ENCODE measurements at places on chromosomes 7 and 10.

- no peak for DNase-seq
Measured at GRCh38 chr10:43958071-43958432, 309.4 kb upstream of the ZNF32 start.

DNA sequence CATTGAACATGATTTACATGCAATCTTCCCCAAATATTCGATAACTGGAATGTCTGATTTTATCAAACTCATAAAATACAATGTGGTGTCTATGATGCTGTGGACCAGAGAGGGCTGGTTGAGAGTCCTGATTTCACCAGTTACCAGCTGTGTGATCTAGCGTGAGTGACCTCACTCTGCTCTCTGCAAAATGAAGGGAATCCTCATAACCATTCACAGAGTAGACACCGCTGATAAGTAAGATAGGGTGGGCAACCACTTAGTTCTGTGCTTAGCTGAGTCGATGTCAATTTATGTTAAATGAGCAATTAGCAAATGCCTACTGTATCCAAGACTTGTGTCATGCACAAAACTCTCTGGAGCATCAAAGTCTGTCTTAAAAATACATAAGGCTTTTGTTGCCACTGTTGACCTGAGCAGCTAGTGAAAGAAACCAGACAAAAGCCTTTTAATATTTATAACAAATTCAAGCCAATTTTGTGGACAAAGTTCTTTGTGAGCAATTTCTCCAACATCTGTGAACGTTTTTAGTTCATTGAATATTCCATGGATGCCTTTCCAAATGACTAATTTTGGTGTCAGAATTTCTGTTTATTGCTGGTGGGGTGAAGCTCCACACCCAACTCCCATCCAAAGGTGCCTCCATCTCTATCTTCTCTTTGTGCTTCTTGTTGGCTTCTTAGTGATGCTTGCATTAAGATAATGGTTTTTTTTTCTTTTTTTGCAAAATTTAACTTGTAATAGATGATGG lies 314.2 kb downstream of the ADRA2A start:
- no peak for DNase-seq

DNA sequence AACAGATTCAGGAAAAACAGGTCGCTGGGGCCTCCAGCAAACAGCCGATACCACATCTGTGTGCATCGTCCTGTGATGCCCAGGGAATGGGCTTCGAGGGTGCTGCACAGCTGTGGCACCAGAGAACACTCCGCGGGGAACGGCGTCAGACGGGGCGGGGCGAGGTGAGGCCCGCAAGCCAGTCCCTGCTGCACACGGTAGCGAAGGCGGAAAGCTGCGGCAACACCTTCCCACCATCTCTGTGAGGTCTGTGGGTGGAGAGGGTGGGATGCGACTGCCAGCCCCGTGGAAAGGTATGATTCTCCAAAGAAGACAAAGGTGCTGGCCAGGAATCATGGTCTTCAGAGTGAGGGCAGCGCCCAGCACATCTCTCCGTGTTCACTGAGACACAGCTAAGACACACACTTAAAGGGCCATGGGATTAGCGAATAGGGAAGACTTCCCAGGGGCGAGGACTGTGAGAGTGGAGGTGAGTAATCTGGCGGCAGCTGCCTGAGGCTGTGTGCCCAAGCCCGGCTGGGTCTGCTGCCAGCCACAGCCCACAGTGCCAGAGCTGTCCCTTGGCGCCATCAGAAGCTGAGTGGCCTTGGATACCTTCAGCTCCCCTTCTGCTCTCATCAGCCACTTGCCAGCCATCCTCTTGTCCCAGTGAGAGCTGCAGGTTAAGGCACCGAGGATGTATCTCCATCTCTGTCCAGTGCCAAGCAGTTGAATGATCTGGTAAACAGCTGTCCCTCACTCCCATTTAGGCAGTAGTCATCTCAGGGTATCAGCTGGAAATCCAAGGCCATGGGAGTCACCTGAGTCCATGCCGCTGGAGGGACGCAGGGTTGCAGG lies 17.6 kb downstream of the PRKAG2 start:
- no peak for DNase-seq

GRCh38 chr7:25187932-25188331 lies 40.4 kb downstream of the NPVF start:
- no peak for DNase-seq

DNA sequence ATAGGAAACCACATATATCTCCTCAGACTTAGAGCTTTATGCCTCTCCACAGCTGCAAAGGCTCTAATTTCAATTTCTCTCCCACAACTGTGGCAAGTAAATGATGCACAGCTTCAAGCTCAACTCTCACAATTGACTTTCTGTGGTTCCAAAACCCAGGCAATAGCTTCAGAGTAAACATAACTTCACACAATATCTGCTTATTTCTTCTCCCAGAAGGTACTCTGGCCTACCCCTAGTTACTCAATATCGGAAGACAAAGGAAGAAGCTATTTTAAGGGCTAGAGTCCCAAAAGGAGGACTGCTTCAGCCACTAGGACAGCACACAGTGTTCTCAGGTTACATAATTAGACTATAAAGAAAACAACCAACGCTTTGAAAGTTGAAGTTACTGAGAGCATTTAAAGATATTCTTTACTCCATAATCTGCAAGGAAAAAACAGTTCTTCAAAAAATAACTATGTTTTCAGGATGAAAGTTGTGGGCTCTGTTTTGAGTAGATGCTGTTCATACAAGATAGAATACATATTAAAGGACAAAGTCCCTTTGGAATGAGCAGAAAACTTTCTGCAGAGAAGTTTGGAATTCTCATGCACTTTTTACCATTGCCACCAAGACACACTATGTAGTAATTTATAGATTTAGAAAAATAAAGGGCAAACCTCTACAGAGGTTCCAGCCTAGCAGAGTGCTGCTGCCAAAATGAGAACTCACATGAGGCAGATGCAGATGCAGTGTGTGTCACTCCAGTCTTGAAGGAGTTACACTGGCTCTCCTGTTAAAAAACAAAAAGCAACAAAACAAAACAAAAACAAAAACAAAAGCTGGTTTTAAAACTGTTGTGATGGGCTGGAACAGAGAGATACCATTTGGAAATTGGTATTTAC lies 81.8 kb downstream of the NT5C2 start:
- DNase-seq: peak; percentile 94

DNA sequence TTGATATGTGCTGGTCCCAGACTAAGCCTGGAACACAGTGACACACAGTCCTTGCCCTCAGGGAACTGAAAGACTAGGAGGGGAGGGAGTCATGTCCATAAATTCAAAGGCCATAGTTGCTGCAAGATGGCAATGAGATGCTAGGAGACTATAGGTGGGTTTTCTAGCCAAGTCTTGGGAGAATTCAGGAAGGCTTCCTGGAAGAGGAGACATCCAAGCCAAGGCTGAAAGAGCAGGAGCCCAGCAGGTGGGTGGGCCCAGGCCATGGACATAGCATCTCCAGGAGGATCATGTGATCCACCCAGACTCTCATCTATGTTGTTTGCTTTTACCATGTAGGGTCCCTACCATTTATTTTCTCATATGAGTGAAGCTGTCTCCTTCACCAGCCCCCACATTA lies 335.1 kb downstream of the DPP6 start:
- no peak for DNase-seq

DNA sequence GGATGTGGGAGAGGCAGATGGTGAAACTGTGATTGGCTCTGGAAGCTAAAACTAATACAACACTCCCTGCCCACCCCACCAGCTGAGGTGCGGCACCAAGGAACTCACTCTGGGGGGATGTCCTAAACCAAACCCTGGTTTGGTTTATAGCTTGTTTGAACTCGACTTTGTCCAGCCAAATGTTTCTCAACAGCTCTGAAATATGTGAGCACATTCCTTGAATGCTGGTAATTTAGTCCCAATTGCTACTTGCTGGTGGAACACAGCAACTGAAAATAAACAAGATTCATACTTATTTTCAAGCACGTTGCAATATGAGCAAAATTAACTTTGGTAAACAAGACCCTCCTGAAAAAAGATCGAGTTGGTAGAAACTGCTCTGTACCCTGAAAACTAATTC lies 39.7 kb upstream of the CARD11 start:
- no peak for DNase-seq

GRCh38 chr7:157355784-157356511 lies 19.1 kb downstream of the DNAJB6 start:
- DNase-seq: peak; percentile 58

GRCh38 chr10:93222211-93222754 lies 148.6 kb downstream of the CYP26A1 start:
- DNase-seq: no peak

DNA sequence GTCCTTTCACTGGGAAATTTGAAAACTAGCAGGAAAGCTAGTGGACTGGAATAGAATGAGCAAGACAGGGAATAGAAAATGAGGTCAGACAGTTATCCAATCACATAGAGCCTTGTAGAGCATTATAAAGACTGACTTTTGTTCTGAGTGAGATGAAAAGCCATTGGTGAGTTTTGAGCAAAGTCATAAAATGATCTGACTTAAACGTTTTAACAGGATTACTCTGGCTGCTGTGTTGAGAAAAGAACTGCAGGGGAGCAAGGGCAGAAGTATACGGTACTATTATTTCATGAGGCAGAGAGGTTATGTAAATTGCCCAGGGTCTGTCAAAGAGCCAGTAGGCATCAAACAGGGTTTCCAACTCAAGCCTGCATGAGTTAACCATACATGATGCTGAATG lies 393.4 kb downstream of the TFEC start:
- DNase-seq: no peak

GRCh38 chr7:372546-372931 lies 82.6 kb downstream of the FOXL3 start:
- DNase-seq: no peak

- no peak for DNase-seq
Measured at GRCh38 chr7:46363688-46364087, 442.6 kb upstream of the IGFBP3 start.

GRCh38 chr10:86411281-86411841 lies 44.8 kb upstream of the GRID1 start:
- DNase-seq: no peak

- DNase-seq: peak; percentile 59
Measured at GRCh38 chr10:21517134-21518031, 8.1 kb downstream of the SKIDA1 start.

DNA sequence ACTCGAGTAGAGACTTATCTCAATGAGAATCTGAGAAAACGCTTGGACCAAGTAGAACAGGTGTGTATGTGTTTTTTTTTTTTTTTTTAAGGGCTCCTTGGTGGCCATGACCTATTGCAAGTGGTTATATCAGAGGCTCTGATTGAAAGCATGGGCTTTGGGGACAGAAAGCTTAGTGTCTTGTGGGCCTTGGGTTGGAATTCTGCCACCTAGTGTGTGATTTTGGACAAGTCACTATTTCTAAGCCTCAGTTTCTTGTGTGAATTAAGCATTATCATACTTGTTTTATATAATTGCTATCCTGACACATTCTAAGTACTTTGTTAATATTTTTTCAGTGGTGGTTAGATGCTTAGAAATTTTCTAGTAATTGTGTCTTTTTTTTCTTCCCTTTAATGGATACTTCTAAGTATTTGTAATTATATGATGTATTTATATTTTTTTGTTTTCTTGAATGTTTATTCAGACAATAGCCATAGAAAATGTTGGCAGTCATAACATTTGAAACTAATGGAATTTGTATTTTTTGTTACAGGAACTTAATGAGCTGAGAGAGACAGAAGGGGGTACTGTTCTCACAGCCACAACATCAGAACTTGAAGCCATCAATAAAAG lies 33.1 kb downstream of the SMC3 start:
- DNase-seq: peak; percentile 66

DNA sequence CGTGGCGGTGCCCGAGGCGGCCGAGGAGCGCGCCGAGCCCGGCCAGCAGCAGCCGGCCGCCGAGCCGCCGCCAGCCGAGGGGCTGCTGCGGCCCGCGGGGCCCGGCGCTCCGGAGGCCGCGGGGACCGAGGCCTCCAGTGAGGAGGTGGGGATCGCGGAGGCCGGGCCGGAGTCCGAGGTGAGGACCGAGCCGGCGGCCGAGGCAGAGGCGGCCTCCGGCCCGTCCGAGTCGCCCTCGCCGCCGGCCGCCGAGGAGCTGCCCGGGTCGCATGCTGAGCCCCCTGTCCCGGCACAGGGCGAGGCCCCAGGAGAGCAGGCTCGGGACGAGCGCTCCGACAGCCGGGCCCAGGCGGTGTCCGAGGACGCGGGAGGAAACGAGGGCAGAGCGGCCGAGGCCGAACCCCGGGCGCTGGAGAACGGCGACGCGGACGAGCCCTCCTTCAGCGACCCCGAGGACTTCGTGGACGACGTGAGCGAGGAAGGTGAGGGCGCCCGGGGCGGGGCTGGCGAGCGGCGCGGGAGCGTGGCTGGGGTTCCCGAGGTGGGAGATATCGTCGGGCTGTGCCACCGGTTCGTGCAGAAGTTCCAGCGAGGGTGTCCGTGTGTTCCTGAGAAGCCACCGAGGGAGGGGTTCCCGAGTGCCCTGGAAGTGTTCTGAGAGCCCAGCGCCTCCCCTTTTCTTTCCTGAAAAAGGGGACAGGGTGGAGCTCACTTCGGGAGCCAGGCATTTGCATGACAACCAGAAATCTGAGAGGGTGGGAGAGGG lies 495 bp downstream of the EIF3B start:
- DNase-seq: peak; percentile 33

DNA sequence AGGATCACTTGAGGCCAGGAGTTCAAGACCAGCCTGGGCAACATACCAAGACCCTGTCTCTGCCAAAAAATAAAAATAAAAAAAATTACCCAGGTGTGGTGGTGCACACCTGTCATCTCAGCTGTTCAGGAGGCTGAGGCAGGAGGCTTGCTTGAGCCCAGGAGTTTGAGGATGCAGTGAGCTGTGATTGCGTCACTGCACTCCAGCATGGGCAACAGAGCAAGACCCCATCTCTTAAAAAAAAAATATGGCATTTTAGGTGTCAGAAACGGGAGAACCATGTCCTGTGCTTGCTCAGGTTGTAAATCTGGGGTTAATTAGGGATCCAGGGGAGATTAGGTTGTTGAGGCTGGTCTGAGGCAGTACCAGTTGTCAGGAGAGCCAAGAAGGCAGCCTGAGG lies 64.9 kb downstream of the GTF2IRD1 start:
- DNase-seq: no peak

DNA sequence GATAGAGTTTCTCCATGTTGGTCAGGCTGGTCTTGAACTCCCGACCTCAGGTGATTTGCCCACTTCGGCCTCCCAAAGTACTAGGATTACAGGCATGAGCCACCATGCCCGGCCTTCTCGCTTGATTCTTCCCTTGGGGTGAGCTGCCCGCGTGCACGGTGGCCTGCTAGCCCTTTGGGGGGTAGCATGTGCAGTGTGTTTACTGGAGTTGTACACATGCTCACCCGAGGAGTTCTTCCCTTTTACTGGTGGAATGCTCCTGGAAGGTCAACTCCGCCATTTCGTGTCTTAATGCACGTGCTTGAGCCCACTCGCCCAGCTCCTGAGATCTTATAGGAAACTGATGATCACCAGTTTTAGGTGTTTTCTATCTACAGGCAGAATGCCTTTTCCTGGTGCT lies 17.0 kb upstream of the ADAMTS14 start:
- no peak for DNase-seq

- no peak for DNase-seq
Measured at GRCh38 chr7:22931011-22931410, 82.9 kb downstream of the HYCC1 start.

All from LHCN-M2 (cell line).